ENCODE measurements at places on chromosomes 12 and 14.

- DNase-seq, result peak; percentile 37
Observed at GRCh38 chr14:55373784-55374705, 37.6 kb downstream of the ATG14 start.

- no peak for DNase-seq
Observed at GRCh38 chr12:60577607-60578006, 981.8 kb downstream of the SLC16A7 start.

DNA sequence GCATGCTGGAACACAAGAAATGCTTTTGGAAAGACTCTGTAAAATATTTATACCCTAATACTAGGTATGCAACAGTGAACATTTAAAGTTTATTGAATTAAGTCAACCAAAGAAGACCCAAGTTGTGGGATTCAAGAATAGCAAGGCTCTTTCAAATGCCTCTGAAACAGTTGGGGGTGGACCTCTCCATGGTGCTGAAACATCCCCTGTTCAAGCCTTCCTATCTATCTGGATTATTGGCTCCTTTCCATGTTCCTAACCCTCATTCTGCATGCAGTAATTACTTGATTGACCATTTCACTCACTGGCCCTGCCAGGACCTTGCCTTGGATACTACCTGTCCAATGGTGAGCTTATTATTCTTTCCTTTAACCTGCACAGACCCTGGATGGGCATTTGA lies 349.7 kb downstream of the NRXN3 start:
- DNase-seq, result peak; percentile 9

DNA sequence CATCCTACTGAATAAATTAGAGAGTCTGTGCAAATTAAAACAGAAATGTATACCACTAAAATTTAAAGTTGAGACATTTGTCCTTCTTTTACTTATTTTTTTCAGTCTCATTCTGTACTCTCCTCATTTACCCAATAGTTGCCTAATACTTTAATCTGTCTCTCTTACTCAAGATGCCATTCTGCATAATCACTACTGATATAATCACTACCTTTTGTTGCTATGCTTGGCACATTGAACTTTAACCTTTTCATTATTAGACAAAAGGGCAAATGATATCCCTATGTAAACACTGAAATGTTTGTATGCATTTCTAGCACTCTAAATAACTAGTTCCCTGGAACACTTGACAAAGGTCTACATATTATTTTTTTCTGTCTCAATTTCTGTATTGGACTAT lies 1108.3 kb upstream of the FLRT2 start:
- DNase-seq, result no peak

GRCh38 chr12:89621521-89621920 lies 87.1 kb downstream of the ATP2B1 start:
- no peak for DNase-seq

- DNase-seq, result peak; percentile 55
Observed at GRCh38 chr14:100399052-100399849, 76.1 kb downstream of the SLC25A47 start.

DNA sequence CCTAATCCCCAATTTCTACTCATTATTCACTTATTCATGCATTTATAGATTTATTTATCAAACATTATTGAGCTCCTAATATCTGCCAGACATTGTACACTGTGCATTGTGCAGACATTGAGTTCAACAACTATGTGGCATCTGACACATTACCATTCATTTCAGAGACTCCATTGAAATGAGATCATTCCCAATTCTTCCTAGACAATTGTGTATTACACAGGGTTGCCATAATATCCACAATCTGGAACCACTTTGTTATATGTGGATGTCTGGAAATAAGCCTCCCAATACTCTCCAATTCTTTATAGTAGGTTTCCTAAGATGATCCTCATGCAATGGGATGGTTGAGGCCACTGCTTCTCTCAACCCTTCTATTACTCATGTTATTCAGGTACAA lies 165.0 kb downstream of the OTOGL start:
- DNase-seq, result peak; percentile 44

- peak; percentile 64 for DNase-seq
Observed at GRCh38 chr12:88638966-88639760, 58.9 kb upstream of the KITLG start.

DNA sequence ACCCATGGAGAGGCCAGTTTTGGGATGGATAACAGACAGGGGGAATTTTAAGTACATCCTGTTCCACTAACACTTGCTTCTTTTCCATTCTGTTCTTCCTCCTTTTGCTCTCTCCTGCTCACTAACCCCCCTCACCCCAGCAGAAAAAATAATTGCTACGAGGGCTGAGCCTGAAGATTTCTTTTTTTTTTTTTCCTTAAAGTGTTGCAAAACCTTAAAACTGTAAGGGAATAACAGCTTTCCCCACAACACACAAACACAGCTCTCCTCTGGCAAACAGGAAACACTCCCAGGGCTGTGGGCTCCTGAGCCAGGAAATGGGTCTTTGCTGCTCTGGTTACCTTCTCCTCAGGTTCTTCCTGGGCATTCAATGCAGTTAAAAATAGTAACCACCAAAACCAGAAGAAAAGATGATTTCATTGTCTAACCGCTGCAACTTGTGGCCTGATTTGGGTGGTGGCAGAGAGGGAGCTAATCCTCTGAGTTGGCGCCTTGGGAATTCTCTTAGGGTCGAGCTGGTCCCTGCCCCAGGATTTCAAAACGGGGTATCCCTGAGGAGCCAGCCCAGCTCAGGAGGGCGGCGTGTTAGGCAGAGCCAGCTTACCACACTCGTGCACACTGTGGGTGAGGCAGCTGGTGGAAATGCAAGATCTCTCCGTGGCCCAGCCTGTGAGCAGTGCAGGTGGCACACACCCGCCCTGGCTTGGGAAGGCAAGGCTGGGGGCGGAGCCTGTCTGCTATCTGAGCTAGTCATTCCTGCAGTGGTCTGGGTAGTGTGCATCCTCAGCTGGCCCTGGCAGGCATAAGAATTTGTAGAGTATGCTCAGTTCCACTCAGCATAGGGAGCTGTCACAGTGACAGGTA lies 17.1 kb upstream of the EMP1 start:
- peak; percentile 41 for DNase-seq

DNA sequence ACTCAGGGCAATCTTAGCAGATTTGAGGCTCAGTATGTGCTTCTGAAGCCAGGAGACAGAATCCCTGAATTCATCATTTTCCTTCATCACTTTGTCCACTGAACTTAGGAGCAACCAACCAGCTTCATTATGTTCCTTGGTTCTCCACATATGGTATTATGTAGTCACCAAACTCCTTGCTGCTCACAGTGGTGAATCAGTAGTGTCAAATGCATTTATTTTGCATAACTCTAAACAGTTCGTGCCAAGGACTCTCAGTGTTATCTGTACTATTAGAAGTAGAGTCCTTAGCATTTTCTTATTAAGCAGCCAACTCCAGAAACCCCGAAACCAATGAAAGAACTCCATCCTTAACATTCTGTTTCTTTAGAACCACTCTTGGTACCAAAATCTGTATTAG lies 466.9 kb upstream of the RGS6 start:
- peak; percentile 26 for DNase-seq

GRCh38 chr12:29110506-29111442 lies 38.3 kb upstream of the FAR2 start:
- no peak for DNase-seq

DNA sequence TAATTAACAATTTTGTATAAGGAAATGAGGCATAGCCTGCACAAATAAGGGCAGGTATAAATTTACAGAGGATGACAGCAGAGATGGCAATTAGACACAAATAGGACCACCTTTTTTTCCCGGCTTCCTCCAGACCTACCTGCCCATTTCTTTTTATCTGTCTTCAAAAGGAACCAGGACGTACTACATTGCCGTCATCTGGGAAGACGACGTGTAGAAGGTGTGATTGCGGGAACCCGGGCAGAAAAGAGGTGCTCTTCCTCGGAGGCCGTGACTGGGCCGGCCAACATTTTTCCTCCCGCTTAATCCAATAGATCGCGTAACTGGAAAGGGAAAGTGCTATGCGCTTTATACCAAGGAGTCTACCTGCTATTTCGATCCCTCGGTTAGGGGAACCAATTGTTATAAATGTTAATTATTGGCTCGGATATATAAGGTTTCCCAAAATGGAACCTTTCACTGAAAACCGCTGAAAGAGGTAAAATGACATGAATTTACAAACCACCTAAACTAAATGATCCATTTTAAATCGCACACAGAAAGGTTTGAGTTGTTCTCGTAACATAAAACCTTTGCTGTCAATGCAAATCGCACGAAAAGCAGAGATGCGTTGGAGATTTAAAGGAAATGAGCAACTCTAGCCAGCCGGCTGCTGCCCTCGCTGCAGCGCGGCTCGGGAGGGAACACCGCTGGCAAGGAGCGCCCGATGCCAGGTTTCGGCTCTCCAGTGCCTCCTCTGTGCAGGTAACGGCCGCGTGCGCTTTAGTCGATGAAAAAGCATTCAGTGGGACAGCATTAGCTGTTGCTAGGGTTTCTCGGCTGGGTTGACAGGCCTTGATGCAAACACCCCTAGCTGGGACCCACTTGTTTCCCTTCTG lies 2.8 kb upstream of the SIX1 start:
- DNase-seq, result no peak

DNA sequence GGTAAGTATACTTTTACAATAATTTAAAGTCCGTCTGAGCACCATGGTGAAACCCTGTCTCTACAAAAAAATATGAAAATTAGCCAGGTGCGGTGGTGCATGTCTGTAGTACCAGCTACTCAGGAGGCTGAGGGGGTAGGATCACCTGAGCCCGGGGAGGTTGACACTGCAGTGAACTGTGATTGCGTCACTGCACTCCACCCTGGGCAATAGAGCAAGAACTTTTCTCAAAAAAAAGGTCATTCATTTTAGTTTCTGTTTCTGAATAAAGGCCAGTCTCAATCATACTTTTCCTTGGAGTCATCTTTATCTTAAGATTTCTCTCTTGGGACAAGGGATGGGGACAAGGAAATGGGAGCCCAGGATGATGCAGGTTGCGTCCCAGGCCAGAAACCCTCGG lies 12.9 kb downstream of the ANKRD13A start:
- no peak for DNase-seq

- no peak for DNase-seq
Observed at GRCh38 chr12:24955389-24955788, 6.5 kb upstream of the BCAT1 start.

DNA sequence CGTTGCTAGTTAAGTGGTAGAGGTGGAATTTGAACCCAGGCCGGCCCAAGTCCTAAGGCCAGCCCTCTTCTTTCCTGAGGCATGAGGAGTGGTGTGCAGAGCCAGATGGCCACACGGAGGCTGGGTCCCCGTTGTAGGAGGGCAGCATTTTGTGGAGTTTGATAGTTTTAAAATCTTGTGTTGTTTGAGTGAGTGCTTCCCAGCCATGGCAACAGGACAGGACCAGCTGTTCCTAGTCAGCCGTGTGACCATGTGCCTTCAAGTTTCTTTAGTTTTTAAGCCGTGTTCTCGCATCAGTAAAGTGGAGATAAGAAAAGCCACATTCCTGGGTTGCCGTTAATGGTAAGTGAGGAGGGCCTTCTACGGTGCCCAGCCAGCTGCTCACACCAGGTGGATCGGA lies 44.4 kb downstream of the UBE3B start:
- DNase-seq, result no peak

- no peak for DNase-seq
Observed at GRCh38 chr14:105682956-105683570, 156.7 kb downstream of the TMEM121 start.

- no peak for DNase-seq
Observed at GRCh38 chr14:36161776-36162175, 14.7 kb downstream of the PTCSC3 start.

DNA sequence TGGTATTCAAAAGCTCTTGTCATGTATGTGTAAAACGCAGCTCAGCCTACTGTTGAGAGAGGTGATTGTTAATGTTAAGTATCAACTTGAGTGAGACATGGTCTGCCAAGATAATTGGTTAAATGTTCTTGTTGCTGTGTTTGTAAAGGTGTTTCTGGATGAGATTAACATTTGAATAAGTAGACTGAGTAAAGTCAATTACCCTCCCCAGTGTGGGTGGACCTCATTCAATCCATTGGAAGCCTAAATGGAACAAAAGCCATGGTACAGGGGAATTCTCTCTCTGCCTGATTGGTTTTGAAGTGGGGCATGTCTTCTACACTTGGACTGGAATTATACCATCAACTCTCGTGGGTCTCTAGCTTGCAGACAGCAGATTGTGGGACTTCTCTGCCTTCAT lies 63.8 kb upstream of the RERGL start:
- DNase-seq, result no peak

GRCh38 chr14:50667996-50668825 lies at the start of gene SAV1:
TSS of gene SAV1 (minus strand) at chr14:50668306. CDS start at chr14:50667967, 339 bp downstream.
- DNase-seq, result peak; percentile 90

- no peak for DNase-seq
Observed at GRCh38 chr12:116934908-116935705, 24.4 kb downstream of the FBXW8 start.

DNA sequence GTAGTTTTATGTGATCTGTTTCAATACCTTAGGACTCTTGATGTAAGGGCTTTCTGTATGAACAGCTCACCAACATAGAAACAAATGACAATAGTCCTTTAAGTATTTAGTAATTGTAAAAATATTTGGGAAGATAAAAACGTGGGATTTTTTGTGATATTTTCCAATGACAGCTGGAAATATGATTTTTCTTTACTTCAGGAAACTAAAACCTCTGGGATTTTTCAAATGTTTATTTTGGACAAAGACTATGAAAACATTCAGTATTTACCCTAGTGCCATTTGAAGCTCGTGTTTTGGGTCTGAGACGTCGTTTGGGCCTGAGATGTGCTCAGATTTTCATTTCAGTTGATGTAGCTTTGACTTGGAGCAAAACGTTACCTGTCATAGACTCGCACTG lies 240.0 kb downstream of the BMP4 start:
- DNase-seq, result no peak

DNA sequence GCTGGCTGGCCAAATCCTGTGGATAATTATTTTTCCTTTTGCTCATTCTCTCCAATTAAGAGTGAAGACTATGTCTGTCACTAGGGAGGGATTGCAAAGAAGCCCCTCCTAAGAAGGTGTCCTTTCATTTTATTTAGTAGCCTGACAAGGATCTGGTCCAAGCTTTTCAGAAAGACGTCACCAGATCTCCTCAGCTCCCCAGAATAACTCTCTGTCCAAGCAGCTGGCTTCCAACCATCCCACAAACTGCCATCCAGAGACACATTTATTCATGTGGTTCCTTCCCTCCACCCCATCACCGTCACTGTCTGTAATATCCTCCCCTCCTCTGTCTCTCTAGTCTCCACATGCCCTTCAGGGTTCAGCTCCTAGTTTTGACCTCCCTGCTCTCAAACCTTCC lies 69.9 kb downstream of the PPM1H start:
- DNase-seq, result no peak

GRCh38 chr12:5307065-5307464 lies 124.8 kb upstream of the NTF3 start:
- no peak for DNase-seq

DNA sequence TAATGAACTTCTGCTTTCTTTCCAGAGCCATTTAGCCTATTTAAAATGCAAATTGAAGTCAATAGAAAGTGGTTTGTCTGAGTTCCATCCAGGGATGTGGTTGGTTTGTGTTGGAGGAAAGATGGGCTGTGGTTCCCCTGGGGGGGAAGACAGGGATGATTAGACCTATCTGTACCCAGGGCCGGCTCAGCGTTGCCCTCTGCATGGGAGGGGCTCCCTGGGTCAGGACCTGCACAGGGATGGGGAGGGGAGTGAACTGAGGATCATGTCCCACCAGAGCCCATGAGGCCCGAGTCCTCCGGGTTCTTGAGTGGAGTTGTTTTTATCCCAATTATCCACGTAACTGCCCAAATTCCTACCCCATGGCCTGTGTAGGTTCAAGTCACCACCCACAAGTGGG lies 76.9 kb upstream of the SFSWAP start:
- DNase-seq, result no peak

- DNase-seq, result no peak
Observed at GRCh38 chr12:111616177-111616623, 17.1 kb upstream of the ATXN2 start.
